ENCODE measurements at places on chromosomes 5 and 9. TPM values are rescaled to one million over a fixed set of nuclear protein-coding genes. Genes with fewer than 3 reads are reported as not detected.
A peak's percentile ranks its signal among the peaks of the same experiment; 100 is the strongest.

The ARHGAP26 gene
- total RNA-seq, result 14.5 TPM

DNA sequence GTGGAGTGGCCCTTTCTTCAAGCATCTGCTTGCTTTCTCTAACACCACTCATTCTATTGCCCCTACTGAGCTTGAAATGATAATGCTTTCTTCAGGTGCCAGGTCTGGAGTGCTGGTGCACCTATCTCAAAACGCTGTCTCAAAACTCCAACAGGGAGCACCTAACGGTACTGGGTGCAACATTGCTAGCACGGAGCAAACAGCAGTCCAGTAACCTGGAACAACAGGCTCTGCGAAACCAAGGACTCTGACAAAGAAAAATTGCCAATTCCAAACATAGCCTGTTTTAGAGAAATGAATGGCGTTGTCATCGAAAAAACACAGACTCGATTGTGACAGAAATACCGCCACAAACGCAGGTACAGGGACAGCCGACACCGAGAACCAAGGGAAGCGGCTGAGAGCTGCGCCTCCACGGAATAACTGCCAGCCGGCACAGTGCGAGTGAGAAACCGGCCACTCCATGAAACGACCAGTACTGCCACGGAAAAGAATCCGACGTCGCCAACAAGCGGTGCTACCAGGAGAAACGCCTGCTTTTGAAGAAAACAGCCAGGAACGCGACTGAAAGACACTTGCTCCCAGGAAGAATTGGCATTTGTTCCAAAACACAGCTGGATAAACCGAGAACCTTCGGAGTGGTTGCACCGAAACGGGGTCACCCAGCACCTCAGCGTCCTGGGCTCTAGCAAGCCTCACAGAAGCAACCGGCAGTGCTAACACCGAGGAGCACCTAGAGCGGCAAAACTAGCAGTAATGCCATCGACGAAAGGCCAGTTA lies 3.1 kb downstream of the ANXA2R start:
- no peak for DNase-seq

GRCh38 chr9:113355040-113355596 lies 5.8 kb downstream of the BSPRY start:
- DNase-seq, result no peak

DNA sequence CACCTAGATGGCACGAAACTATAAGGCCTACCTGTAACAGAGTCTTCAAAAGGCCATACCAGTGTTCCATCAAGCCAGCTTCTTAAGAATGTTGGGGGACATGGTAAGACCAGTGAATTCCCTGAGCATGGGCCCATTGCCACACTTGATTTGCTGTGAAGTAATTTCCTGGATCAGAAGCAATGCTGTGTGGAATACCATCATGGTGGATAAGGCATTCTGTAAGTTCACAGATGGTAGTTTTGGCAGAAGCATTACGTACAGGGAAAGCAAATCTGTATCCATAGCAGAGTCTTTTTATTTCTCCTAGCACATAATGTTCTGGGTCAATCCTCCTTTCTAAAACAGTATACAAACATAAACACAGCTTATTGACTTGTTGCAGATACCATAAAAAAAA lies 89.1 kb upstream of the MAST4 start:
- DNase-seq, result no peak

- DNase-seq, result no peak
Measured at GRCh38 chr5:179233909-179234562, 111.2 kb downstream of the ADAMTS2 start.

The ALDH1B1 gene
- total RNA-seq, result 15.9 TPM

GRCh38 chr9:76703270-76703669 lies 61.0 kb upstream of the PCA3 start:
- DNase-seq, result no peak

The PAEP gene
- total RNA-seq, result not detected

DNA sequence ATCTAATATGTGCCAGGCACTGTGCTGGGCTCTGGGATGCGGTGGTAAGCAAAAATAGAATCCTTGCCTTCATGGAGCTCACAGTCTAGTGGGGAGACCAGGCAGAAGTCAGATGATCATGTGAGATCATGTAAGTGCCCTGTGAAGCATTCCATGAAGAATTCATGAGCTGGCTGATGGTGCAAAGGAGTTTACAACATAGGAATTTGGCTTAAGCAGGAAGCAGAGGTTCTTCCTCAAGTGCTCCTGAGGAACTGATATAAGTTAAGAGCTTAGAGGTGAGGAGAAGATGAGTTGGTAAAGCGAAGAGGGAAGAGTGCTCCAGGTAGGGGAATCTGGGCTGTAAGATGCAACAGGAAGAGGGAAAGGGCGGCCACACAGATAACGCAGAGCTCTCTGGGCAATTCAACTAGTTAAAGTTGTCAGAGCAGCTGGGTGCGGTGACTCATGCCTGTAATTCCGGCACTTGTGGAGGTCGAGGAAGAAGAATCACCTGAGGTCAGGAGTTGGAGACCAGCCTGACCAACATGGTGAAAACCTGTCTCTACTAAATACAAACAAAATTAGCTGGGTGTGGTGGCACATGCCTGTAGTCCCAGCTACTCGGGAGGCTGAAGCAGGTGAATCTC lies 78.5 kb upstream of the SPATA31D4 start:
- DNase-seq, result no peak

- no peak for DNase-seq
Measured at GRCh38 chr5:103408408-103408807, 149.8 kb downstream of the MACIR start.

The ADAMTSL1 gene
- under 0.01 TPM for total RNA-seq

- no peak for DNase-seq
Measured at GRCh38 chr5:124701016-124701415, 45.4 kb downstream of the ZNF608 start.

- no peak for DNase-seq
Measured at GRCh38 chr5:44160369-44160768, 228.9 kb downstream of the FGF10 start.

The ENTPD2 gene
- total RNA-seq, result not detected

DNA sequence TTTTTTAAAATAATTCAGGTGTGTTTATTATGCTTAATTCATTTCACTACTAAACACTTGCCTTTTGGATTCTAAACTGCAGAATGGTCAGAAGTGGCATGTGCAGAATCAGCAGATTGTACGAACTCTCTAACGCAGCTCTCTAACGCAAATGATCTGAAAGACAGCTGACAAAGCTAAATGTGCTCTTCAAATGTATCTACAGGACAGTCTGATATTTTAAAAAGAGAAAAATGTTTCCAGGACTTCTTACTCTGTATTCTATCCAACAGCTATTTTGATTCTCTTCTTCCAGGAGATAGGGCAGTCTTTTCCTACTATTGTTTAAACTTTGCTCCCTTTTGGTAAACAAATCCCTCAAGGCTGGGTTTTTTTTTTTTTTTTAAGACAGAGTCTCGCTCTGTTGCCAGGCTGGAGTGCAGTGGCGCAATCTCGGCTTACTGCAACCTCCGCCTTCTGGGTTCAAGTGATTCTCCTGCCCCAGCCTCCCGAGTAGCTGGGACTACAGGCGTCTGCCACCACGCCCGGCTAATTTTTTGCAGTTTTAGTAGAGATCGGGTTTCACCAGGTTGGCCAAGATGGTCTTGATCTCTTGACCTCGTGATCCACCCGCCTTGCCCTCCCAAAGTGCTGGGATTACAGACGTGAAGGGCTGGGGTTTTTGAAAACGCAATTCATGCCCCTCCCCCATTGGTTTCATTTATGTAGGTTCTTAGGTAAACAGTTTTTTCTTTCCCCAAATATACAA lies 1.2 kb downstream of the NMRK1 start:
- no peak for DNase-seq

DNA sequence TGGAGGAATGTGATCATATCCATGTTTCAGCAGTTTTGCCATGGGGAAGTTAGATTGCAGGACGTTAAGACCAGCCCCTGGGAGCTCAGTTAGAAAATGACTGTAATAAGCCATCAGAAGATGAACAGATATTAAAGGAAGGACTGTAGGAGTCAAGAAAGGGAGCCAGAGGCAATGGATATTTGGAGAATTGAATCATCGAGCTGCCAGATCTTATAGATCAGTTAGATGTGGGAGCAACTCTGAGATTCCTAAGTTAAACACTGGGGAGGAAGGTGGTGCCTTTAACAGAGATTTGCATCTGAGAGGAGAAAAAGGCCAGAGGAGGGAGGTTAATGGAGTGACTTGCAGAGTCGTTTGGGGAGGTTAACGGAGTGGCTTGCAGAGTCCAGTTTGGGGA lies 96.4 kb downstream of the ADCY2 start:
- DNase-seq, result no peak

The PIP5K1B gene
- total RNA-seq, result 12.4 TPM

DNA sequence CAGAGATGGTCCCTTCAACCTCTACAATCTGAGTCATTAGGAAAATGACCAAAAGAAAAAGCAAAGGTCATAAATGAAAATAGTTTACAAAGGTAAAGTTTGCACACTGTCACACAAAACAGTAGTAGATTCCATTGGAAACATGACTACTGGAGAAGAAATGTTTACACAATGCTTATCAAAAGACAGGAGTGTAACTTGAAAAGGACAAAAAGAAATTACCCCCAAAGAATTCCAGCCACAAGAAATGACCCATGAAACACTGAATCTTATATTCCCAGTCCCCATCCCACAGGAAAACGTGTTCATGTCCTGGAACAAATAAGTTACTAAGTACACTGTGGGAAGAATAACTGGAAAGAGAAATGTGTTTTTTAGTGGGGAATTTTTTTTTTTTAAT lies 385.1 kb downstream of the SEMA5A start:
- DNase-seq, result no peak

- DNase-seq, result no peak
Measured at GRCh38 chr5:115084246-115084793, 85.4 kb downstream of the TRIM36 start.

DNA sequence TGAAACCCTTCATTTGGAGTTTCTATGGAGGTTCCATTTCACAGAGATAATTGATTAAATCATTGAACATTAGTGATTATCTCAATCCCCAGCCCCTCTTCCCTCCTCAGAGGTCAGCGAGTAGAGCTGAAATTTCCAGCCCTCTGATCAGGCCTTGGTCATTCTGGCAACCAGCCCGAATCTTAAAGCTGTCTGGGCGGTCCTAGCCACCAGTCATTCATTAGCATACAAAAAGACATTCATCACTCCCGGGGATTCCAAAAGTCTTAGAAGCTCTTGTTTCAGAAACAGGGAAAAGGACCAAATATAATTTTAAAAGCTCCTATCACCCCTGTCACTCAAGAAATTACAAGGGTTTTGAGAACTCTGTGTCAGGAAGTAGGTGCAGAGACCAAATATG lies 41.3 kb downstream of the ZNF474 start:
- DNase-seq, result no peak

The TTC23L gene
- under 0.01 TPM for total RNA-seq

- DNase-seq, result no peak
Measured at GRCh38 chr5:149172709-149173505, 31.6 kb downstream of the ABLIM3 start.

The GCNT4 gene
- 0.27 TPM for total RNA-seq

GRCh38 chr9:81789721-81790120 lies 100.4 kb upstream of the TLE1 start:
- DNase-seq, result no peak

DNA sequence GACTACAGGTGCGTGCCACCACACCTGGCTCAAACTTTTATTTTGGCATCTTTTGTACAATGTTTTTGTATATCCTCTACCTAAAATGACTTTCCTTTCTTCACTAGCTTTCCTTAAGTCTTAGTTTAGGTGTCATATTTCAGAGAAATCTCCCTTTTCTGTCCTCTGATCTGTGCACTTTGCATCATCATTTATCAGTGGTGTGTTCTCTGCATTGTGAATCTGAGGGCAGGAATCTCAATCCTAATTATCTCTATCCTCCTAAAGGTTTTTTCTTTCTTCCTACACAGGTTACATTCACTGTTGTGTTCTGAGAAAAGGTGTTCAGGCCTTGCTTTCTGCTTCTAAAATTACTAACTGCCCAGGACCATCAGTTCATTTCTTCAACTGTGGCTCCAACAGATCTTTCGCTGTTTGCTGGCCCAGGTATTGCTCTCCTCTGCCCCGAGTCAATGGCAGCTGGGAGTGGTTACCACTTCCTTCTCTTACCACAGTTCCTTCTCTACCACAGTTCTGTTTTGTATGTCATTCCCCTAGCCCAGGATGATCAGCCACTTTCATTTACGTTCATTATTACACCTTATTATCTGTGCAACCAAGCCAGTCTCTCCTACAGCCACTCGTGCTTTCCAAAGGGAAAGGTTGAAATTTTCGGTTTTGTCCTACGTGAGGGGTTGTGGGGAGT lies 14.0 kb downstream of the TGFBR1 start:
- DNase-seq, result peak; percentile 60

DNA sequence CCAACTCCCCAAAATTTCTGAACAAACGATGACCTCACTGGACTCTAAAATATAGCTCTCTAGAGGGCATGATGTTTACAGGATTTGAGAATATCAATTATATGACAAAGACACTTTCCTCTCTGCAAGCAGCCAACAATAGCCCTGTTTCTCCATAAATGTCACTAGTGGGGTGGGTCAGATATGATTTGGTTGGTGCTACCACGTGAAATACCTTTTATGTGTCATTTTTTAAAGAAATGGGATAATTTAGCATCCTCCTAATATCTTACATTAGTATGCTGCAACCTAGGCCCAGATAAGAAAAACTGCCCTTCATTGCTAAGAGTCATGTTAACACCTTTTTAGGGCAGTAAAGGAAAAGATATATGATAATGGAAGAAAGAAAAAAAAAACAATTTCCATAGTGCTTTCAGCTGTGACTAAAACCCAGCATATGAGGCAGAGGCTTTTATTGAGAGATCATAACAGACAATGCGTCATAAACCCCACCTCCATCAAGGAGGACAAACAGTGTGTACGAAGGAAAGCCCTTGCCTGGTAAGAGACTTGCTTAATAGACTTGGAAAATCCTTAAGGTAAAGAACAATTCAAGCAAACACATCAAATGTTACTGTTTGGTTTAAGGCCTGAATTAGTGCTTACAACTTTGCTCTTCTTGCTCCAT lies 372.4 kb upstream of the PAPPA start:
- DNase-seq, result no peak

The TENT4A gene
- total RNA-seq, result 14.5 TPM

- DNase-seq, result no peak
Measured at GRCh38 chr9:104743376-104743985, 4.0 kb upstream of the NIPSNAP3A start.

The ORM2 gene
- total RNA-seq, result not detected

- DNase-seq, result no peak
Measured at GRCh38 chr5:17127743-17128231, 89.6 kb upstream of the BASP1 start.

DNA sequence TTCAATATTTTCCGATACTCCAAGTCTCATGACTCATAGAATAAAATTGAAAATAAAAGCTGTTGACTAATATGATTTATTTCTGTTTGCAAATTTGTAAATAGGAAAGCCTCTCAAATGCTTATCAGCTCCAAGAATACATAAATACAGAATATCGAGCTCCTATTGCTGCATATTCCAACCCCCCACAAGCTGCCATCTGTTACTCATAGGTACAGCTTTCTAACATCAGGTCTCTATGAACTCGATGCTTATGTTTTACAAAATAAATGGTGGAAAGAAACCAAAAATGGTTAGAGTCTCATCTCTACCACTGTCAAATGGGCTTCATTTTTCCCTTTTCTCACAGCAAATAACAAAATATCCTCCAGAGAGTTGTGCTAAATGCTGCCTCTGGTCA lies 631.6 kb upstream of the CDH18 start:
- no peak for DNase-seq

- no peak for DNase-seq
Measured at GRCh38 chr9:107688728-107689127, 199.2 kb upstream of the KLF4 start.

- DNase-seq, result peak; percentile 22
Measured at GRCh38 chr9:128226412-128226801, 23.2 kb downstream of the DNM1 start.
